CD4-positive, alpha-beta T cell treated with Interleukin-6 at 100 ng/mL for 8 hours (primary cell): ENCODE measurements at places on chromosomes 11 and 22.

DNA sequence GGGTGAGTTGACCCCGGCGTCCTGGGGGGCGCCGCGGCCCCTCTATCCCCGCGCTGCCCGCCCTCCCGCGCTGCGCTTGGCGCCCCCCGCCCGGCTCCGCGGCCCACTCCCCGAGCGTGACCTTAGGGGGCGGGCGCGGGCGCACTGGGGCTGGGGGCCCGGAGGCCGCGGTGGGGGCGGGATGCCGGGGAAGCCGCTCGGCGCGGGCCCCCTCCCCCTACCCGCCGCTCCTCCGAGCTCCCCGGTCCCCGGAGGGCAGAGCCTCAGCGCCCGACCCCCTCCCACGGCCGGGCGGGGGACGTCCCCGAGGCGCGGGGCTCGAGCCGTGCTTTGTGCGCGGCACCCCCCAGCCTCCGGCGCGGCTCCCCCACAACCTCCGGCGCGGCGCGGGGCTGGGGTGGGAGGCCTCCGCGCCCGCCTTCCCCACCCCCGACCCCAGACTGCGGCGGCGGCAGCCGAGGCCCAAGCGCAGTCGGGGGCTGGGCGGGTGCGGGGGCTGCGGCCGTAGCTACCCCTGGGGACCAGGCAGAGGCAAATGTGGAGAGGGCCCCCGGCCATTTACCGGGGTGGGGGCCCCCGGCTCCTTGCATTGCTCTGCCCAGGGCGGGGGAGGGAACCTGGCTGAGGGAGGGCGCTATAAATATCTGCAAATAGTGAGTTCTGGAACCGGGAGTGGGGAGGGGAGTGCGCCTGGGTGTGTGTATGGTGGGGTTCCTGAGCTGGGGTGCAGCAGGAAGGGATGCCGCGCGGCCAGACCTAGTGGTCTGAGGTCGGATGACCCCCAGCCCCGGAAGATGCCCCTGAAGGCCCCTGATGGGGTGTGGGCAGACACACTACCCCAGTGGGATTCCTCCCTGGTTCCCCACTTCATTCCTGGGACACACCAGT lies 988 bp downstream of the MGAT3 start:
- DNase-seq: no peak

DNA sequence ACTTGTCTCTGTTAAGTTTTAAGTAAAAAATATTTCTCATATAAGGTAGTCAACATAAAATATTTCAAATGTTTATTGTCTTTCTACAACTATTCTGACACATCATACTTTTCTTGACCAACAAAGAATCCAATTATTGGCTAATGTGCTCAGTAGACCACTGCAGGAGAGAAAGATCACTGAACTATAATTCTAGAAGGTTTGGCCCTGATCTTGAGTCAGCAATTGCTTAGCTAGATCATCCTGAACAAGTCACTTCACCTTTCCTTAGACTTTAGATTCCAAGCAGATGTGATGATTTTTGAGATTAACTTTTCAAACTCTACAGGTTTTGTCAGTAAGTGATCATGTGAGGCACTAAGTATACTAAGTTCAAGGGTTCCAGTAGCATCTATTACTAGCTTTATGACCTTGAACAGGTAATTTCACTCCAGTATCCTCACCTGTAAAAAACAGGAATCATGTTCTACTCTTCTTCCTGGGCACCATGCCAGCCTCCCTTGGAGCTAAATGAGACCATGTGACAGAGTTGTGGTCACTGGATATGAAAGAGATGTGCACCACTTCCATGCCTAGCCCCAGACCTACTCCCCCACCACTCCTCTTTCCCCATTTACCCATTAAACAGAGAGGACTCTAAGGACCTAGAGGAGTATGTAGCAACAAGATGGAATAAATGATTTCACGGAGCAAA lies 17.3 kb downstream of the PGM2L1 start:
- no peak for DNase-seq

- DNase-seq: no peak
Measured at GRCh38 chr11:81913793-81914192, 819.9 kb downstream of the FAM181B start.

DNA sequence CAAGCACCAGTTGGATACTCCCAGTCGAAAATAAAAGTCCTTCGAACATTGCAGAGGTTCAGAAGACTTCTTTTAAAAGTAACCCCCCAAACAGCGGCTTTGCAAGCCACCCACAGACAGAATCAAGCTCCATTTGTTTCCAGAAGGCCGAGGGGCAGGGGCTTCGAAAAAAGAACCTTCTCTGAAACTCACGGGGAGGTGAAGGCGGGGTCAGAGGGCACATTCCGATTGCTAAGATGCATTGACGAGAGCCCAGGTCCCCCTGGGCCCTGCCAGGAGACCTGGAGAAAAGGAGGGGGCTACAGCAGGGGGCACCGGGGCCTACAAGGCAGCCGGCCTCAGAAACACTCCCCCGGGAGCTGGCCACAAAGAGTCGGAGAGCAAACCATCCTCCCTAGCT lies 306.8 kb downstream of the MN1 start:
- DNase-seq: no peak

- DNase-seq: no peak
Measured at GRCh38 chr11:134887896-134888295, 475.9 kb upstream of the B3GAT1 start.

GRCh38 chr22:23779083-23779482 lies 6.4 kb downstream of the MMP11 start:
- DNase-seq: no peak

DNA sequence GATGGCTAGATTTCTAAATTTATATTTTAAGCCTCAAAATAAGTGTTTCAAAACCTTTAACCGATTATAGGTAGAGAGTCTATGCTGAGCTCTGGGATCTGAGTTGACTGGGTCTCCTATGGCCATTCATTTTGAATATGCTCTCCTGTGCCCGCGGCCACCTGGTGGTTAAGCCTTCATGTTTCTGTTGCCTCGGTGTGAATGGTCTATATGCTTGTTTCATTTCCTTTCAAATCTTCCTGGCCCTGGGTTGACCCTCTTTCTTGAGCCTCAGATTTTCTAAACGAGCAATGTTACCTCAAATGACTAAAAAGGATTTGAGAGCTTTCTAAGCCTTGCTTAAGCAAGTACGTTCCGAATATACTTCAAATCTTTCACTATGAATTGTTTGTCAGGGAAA lies 789.4 kb upstream of the KIRREL3 start:
- no peak for DNase-seq

- no peak for DNase-seq
Measured at GRCh38 chr11:21472261-21472660, 720.6 kb upstream of the ANO5 start.

DNA sequence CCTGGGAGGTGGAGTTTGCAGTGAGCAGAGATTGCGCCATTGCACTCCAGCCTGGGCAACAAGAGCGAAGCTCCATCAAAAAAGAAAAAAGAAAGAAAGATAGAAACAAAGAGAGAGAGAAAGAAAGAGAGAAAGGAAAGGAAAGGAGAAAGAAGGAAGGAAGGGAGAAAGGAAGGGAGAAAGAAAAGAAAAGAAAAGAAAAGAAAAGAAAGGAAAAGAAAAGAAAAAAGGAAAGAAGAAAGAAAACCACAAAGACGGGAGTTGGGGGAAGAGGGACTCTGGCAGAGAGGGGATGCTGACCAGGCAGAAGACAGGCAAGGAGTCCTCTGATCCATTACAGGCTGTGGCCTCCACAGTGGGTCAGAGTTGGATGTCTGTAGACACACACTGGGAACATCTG lies 18.8 kb upstream of the SLCO2B1 start:
- DNase-seq: no peak

GRCh38 chr11:80096736-80097135 lies 655.9 kb upstream of the TENM4 start:
- DNase-seq: no peak

DNA sequence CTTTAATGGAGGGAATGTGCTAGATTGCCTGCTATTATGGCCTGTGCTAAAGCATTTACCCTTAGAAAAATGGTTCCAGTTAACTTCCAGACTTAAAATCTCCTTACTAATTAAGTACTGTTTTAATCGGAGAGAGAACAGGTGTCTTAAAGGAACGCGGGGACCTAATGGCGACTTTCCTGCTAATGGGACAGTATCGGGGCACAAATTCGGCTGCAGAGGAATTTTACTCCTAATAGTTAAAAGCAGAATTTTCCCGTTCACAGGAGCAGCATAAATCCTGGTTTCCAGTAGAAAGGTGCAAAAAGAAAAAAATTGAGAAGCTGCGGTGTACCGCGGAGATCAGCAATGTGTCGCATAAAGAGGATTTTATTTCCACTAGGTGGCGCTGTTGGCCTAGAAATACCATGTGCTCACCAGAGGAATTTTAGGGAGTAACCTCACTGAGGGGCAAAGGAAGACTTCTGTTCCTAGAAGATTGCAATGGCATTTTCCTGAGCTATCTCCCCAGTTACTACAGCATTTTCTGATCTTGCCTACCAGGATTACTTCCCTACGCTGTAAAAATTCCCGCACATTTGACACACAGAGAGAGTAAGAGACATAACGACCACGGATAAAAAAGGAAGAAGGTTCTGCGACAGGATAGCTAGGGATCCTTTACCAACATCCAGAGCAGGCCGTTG lies 44.5 kb downstream of the ZNF280B start:
- DNase-seq: peak; percentile 54

GRCh38 chr11:110761991-110762390 lies 49.8 kb upstream of the ARHGAP20 start:
- no peak for DNase-seq

DNA sequence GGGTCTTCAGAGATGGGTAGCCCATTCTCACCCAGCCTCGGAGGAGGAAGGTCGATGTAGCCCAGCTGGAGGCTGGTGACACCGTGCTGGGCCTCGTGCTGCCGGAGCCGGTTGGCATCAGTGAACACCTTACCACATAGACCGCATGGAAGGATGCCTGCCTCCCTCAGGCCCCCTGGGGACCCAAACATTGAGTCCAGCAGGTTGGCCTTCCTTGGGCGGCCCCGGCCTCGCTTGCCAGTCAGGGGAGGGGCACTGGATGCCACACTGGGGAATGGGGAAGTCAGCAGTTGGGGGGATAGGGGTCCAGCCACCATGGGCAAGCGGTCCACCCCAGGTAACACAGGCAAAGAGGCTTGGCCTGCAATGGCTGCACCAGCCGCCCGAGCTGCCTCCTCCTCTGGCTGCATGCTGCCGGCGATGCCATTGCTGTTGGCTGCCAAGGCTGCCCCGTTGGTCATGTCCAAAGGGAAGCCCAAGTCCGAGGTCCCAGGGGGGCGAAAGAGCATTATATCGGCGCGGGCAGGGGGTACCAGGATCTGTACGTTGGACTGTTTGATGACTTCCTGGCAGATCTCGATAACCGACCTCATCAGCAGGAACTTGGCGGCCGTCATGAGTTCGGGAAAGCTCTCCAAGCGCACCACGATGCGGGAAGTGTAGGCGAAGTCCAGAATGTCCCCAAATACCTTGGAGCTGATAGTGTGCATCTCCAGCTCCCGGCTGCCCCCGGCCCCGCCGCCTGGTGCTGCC lies 1.4 kb downstream of the PATZ1 start:
- DNase-seq: no peak

DNA sequence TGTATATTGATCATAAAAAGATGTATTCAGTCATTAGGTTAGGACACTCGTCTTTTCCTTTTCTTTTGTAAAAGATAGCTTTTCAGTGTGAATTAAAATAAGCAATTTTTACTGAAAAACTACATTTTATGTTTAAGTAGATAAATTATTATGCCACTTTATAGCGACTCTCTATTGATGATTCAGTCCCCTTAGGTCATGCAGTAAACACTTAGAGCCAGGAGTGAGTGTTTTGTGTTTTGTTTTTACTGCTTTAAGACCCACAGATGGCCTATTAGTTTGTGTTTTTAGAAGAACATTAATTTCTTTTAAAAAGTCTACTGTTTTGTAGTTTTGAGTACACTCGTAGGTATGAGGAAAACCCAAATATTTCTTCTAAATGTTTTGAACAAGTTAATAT lies 86.6 kb downstream of the YAP1 start:
- no peak for DNase-seq

DNA sequence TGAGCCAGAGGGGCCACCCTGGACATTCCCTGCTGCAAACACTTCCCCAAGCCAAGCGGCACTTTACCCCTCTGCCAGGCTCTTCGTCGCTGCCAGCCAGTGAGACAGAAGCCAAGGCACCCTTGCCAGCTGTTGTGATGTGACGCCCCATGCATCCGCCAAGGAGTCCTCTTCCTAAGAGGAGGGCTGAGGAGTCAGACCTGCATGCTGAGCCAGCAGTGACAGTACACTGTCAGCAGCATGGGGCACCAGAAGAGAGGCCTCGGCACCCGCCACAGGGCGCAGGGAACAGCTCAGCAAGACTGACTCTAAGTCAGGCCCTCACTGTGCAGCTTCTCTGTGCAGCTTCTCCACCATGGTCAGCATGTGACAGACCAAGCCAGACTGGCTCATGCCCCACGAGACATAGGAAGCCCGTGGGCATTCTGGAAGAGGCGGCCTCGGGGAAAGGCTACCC lies 26.4 kb downstream of the VPS37C start:
- DNase-seq: no peak

GRCh38 chr11:11171285-11171684 lies 181.8 kb downstream of the CSNK2A3 start:
- no peak for DNase-seq

DNA sequence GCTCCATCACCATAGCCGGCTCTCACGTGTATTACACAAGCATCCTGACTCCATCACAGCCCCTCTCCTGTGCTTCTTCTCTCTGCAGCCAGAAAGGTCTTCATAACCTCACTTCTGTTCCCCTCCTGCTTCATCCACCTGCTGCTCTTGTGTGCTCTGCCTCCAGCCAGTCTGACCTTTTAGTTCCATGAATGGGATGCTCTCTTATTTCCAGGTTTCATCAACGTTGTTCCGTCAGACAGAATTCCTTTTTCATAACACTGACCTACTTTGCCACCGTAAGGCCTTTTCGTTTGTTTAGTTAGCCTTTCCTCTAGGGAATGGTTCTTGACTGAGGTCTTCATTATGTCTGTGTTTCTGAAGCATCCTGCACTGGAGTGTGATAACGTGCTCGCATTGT lies 18.8 kb downstream of the GRAMD1B start:
- no peak for DNase-seq

DNA sequence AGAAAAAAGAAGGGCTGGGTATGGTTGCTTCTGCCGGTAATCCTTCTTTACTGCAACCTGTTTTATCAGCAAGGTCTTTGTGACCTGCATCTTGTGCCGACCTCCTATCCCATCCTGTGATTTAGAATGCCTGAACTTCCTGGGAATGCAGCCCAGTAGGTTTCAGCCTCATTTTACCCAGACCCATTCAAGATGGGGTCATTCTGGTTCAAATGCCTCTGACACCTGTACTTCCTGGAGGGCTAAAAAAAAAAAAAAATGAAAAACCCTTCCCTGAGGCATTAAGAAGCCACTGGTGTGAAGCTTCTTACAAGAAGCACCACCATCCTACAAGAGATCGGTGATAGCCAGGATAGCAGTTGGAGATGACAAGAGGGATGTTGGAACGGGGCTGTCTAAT lies 54.6 kb upstream of the TREH start:
- DNase-seq: no peak

GRCh38 chr11:83220260-83220659 lies 26.7 kb downstream of the ANKRD42 start:
- DNase-seq: no peak

DNA sequence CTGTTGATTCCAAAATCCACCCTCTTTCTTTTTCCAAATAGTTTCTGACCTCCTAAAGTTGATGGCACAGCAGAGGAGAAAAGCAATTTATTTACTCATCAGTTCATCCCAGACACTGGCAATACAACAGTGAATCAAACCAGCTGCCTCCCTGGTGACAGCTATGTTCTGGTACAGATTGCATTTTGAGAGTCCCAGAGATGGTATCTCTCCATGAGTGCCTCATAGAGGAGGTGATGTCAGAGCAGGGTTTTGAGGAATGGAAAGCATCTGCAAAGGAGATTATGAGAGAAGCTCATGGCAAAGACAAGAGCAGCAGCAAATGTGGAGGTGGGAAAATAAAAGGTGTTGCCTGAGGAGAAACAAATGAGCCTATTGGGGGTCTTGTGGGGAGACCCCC lies 377.2 kb downstream of the MN1 start:
- DNase-seq: no peak
